ENCODE measurements at places on chromosomes 3 and 15. TPM values are rescaled to one million over a fixed set of nuclear protein-coding genes. Genes with fewer than 3 reads are reported as not detected.
A peak's percentile ranks its signal among the peaks of the same experiment; 100 is the strongest.

- DNase-seq: no peak
Measured at GRCh38 chr3:128855569-128855968, 23.9 kb upstream of the ACAD9 start.

DNA sequence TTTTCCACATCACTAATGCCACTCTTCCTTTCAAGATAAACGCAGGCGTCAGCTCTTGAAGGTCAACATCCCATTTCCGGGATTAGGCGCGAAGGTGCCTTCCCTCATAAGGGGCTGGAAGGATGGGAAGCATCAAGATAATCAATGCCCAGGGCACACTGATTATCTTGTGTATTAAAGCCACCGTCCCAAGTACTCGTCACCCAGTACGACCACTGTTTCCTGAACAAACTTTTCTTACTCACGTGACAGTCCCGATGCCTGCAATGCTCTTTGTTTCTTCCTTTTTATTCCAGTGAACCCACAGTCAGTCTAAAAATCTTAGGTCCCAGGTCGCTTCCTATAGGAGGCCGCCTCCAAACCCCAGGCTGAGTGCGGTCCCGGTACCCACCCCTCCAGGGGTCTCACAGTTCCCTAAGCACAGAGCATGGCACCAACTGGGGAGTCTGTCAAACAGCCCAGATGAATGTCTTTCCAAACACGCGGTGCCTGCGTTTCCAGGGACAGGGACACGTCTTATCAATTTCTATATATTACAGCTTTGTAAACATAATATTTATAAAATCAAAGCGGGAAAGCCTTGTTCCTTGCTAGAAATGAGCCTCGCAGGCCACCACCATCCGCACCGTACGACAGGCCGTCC is 589 bp downstream of the ANAPC13 start:
- peak; percentile 94 for DNase-seq

- DNase-seq: no peak
Measured at GRCh38 chr3:126939338-126939718, 43.6 kb upstream of the PLXNA1 start.

DNA sequence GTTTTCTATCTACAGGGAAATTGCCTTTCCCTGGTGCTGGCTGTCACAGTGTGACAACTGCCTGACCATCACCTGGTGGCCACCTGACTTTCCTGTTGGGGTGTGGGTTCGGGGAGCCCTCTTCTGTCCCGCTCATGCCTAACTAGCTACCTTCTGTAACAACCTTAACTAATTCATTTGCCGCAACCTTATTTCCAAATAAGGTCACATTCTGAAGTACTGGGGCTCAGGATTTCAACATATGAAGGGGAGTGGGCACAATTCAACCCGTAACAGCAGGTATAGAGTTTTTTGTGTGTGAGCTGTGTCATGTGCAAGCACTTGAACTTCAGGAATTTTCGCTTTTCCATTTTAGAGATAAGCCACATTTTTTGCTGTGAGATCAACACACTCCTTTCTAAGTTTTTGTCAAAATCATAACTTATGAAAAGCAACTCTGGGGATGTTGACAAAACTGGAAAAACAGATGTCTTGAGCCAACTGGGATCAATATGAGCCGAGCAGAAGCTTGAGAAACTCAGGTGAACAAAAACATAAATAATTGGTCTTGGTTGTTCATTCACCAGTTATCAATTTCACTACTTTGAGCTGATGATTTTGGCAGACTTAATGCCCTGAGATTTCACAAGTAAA is 242.0 kb upstream of the RGMA start:
- no peak for DNase-seq

DNA sequence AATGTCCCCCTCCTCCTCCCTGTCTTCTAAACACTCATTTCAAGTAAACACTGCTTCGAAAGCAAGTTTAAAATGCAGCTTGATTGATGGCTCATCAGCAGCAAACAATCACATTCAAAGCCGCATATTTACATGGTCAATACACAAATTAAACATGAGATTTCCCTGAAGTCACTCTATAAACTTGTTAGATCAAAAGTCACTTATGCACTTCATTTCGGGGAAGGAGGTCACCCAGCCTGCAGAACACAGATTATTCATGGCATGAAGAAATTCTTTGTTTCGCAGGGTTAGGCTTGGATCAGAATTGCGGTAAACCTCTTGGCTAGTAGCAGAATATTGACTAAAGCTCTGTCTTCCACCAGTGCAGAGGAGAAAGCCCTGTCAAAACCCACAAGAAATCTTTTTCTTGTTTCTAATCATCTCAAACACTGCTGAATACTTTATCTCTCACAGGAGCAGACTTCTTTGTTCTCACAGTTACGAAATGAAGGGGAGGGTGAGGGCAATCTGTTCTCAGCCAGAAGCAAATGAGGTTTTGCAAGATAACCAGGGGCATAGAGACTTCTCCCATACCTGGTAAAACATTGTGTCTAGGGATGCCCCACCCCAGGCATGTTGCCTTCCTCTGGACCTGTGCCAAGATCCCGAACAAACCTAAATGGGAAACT is 133.3 kb upstream of the CHL1 start:
- DNase-seq: no peak

DNA sequence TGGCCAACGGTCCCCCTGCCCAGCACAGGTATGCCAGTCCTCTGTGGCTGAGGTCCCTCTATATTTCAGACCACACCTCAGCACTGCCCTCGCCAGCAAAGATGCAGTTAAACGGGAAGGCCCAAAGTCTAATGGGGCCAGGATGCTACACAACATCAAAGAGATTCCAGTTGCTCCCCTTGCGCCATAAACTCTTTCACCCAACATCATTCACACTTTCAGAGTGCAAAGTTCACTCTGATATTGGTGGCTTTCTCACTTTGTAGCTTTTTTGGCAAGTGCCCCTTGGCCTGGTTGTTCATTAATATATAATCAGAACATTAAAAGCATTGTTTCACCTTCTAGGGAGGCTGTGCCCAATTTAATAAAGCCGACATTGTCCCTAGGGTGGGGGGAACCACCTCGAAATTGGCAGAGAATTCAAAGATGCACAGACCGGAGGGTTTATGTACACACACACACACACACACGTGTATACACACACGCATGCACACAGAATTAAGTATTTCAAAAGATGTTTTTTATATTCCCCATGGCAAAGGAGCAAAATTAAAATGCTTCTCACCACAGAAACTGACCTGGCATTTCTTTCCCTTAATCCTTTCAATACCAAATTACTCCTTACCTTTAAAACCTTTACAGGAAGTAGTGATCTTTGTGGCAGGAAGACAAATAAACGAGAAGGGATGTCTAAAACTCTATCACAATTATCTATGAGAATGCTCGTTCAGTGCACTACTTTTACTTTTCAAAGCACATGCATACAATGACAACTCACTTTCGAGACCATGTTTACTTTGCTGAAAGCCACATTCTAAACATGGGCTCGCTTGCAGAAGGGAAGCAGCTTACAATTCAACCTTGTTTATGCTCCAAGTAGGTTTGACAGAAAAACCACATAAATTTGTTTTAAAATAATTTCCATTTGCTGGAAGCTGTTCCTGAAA is 19.5 kb downstream of the LRIG1 start:
- no peak for DNase-seq

DNA sequence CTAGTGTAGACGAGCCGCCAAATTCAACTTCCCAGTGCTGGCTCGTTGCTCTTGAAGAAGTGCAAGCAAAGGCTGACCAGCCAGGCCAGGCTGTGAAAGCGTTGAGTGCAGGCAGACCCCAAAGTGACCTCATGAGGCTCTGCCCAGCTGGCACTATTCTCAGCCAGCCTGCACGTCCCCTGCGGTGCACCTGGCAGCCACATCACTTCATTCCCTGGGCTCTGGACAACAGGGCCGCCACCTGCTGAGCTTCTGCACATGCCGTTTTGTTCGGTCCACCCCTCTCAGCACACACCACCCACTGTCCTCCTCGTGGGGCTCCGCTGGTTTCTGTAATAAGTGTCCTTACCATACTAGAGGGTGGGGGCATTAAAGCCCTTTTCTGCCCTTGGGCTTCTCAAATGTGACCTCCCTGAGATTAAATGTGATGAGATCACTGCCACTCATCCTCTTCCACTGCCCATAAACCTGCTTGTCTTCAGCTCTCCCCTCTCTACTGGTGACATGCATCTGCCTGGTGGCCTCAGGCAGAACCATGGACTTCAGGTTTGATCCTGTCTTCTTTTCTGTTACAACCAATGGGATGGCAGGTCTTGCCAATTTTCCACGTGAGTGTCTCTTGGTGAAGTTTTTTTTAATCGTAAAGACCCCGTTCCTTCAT is 6.1 kb downstream of the RASGRF1 start:
- DNase-seq: no peak

- DNase-seq: no peak
Measured at GRCh38 chr3:50689558-50689957, 14.8 kb downstream of the DOCK3 start.

DNA sequence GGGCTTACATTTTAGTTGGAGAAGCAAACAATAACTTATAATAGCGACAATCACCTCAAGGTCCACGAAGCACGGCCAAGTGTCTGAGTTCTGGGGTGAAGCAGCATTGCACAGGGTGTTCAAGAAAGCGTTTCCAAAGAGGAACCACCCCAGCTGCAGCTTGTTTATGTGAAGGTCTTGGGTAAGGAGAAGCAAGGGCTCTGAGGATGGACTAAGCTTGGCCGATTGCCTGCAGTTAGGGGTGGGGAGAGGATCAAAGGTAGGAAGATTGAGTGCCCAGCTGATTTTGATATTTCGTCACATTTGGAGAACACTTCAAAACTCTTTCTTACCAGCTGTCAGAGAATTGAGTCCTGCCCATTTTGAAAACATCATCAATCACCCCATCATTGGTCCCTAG is 321.6 kb upstream of the DNAJC19 start:
- DNase-seq: no peak

- DNase-seq: no peak
Measured at GRCh38 chr3:132972333-132972732, 65.9 kb upstream of the TMEM108 start.

GRCh38 chr3:123755501-123755900 is 128.6 kb downstream of the MYLK start:
- DNase-seq: no peak

DNA sequence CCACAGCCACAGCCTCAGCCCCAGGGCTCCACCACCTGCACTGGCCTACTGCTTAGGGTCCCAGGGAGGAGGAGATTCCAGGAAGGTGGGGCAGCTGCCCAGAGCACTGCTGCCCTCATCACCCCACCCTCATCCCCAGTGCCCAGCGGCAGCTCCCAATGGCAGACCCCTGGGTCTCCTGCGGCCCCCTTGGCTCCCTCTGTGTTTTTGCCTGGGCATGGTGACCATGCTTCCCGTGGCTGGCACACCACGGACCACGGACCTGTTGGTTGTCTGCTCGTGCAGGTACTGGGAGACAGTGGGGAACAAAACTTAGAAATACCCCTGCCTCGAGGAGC is 2.7 kb downstream of the CHST13 start:
- DNase-seq: peak; percentile 25

DNA sequence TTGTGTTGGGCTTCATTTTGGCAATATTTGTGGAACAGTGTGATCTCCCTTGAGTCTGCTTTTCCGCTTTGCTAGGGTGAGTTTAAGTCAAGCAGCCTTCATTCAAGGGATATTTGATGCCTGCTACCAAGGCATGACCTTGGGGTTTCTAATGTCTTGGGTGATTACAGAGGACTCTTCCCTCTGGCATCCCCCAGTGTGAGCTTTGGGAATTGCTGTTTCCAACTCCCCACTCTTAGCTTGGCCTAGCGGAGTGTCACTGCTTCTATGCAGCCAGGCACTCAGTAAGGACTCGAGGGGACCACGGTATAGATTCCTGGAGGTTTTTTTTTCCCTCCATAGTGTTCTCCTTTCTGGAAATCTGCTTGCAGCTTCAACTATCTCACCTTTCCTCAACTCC is 21.1 kb downstream of the GCNT3 start:
- DNase-seq: no peak

DNA sequence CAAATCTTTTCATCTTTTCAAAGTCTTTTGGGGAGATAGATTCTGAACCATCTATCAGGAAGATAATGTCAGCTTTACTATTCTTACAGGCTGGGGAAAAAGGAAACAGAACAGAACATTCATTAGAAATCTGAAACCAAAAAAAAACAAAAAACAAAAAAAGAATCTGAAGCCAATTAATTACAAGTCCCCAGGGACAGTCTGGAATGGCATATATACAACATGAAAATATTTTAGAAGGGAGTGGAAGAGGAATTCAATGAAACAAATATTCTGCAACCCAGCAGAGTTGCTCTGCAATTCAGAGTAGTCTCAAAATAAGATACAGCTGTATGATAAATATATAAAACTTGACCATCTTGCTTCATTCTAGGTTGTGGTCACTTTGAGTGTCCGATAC is 41.7 kb upstream of the CAPN7 start:
- DNase-seq: no peak

DNA sequence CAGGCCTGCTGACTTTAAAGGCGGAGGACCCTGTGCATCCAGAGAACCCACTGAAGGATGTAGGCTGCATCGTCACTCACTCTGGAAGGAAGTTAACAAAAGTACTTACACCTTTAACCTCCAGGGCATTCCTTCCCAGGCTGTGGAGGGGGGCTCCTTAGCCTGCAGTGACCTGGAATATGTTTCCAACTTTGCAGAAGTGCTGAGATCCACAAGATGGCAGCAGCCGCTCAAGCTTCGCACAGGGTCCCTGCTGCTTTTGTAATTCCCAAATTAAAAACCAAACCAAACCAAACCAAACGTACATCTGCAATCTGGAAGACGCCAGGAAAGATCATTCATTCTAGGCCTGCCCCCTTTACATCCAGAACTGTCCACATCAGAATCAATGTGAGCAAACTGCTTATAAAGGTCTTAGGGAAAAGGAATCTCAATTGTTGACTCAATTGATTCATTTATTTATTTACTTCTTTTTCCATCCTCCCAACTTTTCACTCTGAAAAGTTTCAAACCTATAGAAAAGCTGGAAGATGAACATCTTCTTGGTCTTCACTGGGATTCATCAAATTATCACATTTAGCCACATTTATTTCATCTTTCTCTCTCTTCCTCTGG is 70.5 kb upstream of the KLHL25 start:
- DNase-seq: no peak

GRCh38 chr3:159856590-159857104 is 132.0 kb upstream of the IL12A start:
- DNase-seq: peak; percentile 63

The CHRM5 gene
- not detected for total RNA-seq

The TTC23 gene
- total RNA-seq: 11.2 TPM

The CLSTN2 gene
- 5.0 TPM for total RNA-seq

The RBPMS2 gene
- total RNA-seq: 3.6 TPM

The LIPH gene
- total RNA-seq: not detected

The RTP3 gene
- total RNA-seq: not detected

The TAGLN3 gene
- not detected for total RNA-seq

The SEC22A gene
- total RNA-seq: 6.9 TPM

The CPNE9 gene
- total RNA-seq: not detected

The RFTN1 gene
- total RNA-seq: 21.8 TPM

The TRIM42 gene
- total RNA-seq: not detected

The CFAP91 gene
- total RNA-seq: 0.88 TPM

The PRTG gene
- total RNA-seq: 0.92 TPM

The CLK3 gene
- total RNA-seq: 42.8 TPM
